AG04450 (cell line): ENCODE measurements at places on chromosomes 2 and 18. TPM values are rescaled to one million over a fixed set of nuclear protein-coding genes. Genes with fewer than 3 reads are reported as not detected.

The OXER1 gene
- polyA plus RNA-seq: 0.27 and 0.37 TPM in 2 replicates

The UGT1A6 gene
- not detected in 2 replicates for polyA plus RNA-seq

The ACKR3 gene
- polyA plus RNA-seq: 0.05 and 0.07 TPM in 2 replicates

The LIMS2 gene
- polyA plus RNA-seq: 6.3 and 8.7 TPM in 2 replicates

GRCh38 chr2:39881494-39881893 lies 102.4 kb upstream of the THUMPD2 start:
- no peak for DNase-seq

DNA sequence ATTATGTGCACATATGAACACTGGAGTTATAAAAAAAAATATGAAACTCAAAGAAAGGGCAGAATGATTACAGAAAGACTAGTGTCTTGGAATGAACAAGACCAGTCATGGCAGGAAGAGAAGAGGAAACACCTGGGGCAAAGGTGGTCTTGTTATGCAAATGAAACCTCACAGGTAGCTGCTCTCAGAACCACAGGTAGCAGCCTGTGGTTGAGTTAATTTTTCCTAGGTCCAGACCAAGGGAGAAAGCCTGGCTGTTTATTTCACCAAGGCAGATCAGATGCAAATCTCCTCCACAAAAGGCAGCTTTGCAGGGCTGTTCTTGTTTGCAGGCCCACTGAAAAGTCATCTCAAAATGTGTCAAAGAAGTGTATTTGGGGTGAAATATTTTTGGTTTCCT lies 785.8 kb downstream of the RNF144A start:
- DNase-seq: no peak

GRCh38 chr2:132651115-132652045 lies 18.6 kb downstream of the LYPD1 start:
- DNase-seq: no peak
